ENCODE measurements at places on chromosomes 6 and 20. TPM values are rescaled to one million over a fixed set of nuclear protein-coding genes. Genes with fewer than 3 reads are reported as not detected.

Gene NOL4L
- 33.6 TPM for total RNA-seq

Gene RIOK1
- total RNA-seq = 20.8 TPM

Gene FAM83B
- total RNA-seq = 19.8 TPM

Gene ZNF311
- total RNA-seq = 0.65 TPM

- DNase-seq = no peak
These were observed 40.7 kb upstream of the KCNK5 start for GRCh38 chr6:39269961-39270360.

DNA sequence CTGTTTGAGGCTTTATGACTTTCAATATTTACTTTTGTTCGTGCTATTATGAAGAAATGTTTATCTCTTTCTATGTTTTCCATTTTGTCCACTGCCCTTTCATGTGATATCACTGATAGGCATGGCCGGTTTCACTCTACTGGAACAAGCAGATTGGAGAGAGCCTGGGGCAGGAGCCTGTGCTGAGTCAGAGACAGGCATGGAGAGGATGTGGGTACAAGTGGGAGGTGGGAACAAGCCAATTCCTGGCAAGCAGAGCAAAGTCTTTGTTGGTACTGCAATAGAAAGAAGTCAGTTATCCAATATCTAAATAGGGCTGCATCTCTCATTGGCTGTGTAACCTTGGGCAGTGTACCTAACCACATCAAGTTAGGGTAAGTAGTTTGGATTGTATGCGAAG, 545.6 kb upstream of the MAP3K7 start:
- peak; percentile 52 for DNase-seq

- DNase-seq = peak; percentile 94
These were observed 735.1 kb upstream of the MARCKS start for GRCh38 chr6:113122060-113122459.

DNA sequence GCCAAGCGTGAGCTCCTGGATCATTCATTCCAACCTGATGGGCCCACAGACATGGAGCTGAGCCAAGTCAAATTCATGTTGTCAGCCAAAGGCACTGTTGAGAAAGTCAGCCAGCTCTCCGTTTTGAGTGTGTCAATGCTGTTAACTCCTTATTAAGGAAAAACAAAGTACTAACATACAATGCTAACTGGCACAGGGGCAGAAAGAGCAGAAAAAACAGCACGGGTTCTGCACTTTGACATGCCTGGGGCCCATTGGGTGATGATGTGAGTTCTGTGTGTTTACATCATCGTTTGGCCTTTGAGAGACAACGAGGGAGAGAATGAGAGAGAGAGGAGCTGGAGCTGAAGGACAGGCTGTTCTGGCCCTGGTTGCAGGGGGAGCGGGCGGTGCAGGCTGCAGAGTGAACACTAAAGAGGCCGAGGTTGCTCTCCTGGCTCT, 85.9 kb downstream of the SMOC2 start:
- DNase-seq = no peak

GRCh38 chr6:131470534-131470933, 102.5 kb upstream of the ARG1 start:
- DNase-seq = no peak

GRCh38 chr20:23939641-23940040, 48.9 kb downstream of the GGTLC1 start:
- DNase-seq = no peak
